NCI-H187 (cell line): ENCODE measurements at places on chromosomes 4 and X.
A peak's percentile ranks its signal among the peaks of the same experiment; 100 is the strongest.

GRCh38 chrX:136936183-136936549, 55.6 kb upstream of the RBMX start:
- no peak for DNase-seq

DNA sequence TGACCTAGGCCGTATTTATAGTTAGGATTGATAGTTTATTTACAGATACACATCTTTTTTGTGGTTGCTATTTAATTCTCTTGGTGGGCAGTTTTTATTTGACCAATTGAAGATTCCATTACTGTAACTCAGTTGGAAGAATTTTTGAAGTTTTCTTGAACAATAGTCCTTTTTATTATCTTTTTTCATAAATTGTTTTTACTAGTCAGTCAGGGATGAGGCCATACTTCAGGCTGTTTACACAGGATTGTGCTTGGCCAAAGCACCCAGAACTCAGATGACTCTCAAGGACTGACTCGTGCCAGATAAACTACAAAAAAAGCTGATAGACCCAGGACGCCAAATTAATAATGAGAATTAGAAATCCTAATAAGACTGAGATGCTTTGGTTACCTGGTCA, 7.0 kb downstream of the HERC3 start:
- no peak for DNase-seq

- no peak for DNase-seq
These were observed 6.4 kb downstream of the ELK1 start for GRCh38 chrX:47643926-47644325.

DNA sequence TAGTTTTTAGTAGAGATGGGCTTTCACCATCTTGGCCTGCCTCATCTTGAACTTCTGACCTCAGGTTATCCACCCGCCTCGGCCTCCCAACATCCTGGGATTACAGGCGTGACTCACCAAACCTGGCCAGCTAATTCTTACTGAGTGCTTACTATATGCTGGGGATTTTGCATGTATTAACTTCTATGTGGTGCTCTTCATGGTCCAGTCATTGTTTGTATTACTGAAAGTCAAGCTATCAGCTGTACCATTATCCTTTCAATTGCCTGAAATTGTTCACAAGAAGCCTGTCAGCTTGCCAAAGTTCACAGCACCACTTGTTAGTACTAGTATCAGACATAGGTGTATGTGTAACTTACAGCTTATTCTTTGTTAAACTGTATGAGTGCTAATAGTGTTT, 1272.1 kb downstream of the ARAP2 start:
- DNase-seq: no peak

DNA sequence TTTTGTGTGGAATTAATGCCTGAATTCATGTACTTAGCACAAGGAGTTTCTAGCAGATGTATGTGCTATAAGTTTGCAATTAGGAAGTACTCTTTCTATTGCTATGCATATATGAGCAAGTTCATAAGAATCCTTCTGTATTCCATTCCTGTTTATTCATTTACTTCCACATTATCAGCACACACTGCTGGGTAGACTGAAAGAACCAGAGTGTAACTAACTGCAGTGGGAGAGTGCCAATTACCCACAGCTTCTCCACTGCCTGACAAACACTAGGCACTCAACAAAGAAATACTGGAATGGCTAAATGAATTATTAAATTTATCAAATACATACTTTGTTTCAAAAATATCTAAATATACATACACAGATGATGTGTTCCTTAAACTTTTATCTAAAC, 219.6 kb downstream of the CAMK2D start:
- DNase-seq: no peak

GRCh38 chrX:1400742-1401471, 9.0 kb upstream of the SLC25A6 start:
- no peak for DNase-seq

DNA sequence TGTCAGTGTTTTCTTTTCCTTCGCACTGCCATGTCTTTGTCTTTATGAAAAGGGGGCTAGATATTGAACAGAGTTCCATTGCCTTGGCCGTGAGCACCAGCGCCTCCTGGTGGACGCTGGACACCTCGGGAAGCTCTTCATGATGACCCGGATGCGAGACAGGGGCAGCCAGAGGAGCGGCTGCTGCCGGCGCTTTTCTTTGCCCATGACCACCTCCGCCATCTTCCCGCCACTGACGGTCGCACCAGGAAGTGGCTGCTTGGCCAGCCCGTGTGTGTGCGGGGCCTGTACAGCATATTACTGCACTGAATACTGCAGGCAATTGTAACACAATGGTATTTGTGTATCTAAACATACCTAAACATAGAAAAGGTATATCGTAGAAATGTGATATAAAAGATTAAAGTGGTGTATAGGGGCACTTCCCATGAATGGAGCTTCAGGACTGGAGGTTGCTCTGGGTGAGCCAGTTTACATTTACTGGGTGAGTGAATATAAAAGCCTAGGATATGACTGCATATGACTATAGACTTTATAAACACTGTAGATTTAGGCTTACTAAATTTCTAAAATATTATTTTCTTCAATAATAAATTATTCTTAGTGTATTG, 15.8 kb upstream of the GRIA2 start:
- no peak for DNase-seq

GRCh38 chr4:169052594-169052945, 42.5 kb upstream of the CBR4 start:
- no peak for DNase-seq

DNA sequence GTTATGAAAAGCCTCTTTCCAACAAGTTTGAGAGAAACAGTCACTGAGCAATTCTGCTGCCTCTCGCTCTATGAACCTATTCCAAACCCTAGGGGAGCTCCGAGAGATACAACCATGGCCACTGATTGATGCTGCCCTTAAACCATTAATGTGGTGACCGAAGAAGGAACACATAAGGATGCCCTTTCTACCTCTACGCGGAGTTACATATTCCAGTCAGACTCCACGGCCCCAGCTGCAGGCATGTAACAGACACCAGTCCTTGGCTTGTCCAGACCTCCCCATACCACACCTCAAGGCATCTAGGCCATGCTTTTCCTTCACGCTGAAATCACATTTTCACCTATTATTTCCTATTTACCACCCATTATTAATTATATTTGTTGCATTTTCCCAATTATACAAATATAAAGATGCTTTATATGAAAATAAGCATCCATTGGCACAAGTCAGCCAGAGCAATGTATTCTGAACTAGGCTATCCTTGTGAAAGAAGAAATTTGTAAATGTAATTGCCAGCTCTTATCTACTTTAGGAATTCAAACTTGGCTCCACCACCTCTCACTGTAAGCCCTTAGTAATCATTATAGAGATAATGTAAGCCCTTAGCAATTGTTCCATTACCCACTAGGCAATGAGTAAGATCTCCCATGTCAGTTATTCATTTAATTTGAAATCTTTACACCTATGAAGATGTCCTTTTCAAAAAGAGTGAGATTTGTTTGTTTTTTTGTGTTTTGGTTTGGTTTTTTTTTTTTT, 338.4 kb downstream of the NR3C2 start:
- DNase-seq: no peak

- no peak for DNase-seq
These were observed 19.7 kb upstream of the RTL9 start for GRCh38 chrX:110338935-110339334.

- DNase-seq: no peak
These were observed 20.1 kb downstream of the SLC7A11 start for GRCh38 chr4:138222046-138222445.

- no peak for DNase-seq
These were observed 71.3 kb downstream of the SLC9A7 start for GRCh38 chrX:46687619-46688018.

DNA sequence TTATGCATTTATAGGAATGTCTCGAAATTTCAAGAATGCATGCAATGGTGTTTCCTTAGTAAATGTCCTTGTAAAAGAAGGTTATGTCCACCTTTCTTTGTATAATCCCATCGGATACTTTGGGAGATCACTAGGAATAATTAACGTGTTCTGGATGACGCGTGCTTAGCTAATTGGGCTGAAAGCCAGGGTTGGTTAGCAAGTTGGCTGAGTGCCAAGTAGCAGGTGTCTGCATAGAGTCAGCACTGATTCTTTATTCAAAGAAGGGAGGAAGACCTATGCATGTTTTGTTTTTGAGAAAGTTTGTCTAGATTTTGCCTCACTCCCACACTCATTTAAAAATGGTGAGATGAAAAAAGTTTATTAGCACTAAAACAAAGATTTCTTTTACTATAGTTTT, 144.6 kb downstream of the SOX3 start:
- no peak for DNase-seq

- no peak for DNase-seq
These were observed 40.3 kb downstream of the HSPA4L start for GRCh38 chr4:127822430-127822829.

DNA sequence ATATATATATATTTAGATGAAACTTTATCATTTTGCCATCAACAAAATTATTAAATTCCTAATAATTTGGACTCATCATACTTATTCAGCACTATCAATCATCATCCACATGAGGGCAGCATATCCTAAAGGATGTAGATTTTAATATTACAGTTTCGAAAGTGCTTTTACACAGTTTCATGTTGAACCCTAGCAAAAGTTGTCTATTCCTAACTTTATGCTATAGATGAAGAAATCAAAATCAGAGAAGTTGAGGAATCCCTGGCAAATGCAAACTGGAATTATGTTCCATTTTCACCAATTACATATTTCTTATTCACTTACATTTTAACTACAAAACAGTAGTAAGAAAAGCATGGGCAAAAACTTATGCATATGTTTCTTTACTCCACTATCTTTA, 36.6 kb upstream of the UGT2A1 start:
- DNase-seq: no peak

- no peak for DNase-seq
These were observed 10.7 kb upstream of the WDR17 start for GRCh38 chr4:176054942-176055341.

GRCh38 chr4:88957570-88957969, 99.4 kb downstream of the FAM13A start:
- DNase-seq: no peak

DNA sequence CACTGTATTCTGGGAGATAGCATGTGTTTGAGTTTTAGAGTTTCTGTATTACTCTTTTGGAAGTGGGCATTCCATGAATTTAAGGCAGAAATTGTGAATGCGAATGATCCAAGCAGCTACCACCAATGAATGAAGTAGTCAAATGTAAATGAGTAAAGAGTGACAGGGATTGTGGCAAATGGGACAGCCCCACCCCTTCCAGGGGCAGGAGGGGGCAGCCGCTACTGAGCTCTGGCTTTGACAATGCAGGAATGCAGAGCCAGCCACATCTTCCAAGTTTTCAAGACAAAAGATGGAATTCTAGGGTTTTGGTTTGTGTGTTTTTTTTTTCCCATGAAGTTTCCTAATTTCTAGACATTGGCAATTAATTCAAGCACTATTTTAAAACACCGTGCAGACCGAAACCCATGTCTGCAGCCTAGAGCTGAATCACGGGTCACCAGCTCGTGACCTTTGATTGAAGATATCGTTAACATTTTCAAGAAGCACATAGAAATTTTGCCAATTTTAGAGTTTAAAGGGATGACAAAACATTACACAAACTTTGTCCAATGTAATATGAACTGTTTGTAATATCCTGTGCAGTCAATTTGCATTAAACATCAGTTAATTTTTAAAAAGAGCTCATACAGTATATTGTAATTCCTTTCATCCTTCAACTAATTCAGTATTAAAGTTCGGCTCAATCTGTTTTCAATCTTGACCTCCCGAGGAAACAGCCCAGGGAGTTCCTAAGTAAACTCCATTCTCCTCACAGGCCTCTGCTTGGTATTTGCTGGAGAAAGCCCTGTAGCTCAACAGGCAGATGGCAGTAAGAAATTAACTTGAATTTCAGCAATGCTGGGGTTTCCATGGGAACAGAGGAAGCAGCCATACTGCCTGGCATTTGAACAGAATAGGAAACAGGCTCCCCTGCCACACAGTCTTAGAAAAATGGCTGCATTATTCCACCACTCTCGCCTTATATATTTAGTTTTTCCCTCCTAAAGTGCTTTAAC, 83.4 kb downstream of the UCHL1 start:
- no peak for DNase-seq

GRCh38 chrX:154024271-154024670, 4.6 kb upstream of the IRAK1 start:
- DNase-seq: no peak

GRCh38 chr4:127623797-127624083, 9.0 kb upstream of the INTU start:
- DNase-seq: no peak

DNA sequence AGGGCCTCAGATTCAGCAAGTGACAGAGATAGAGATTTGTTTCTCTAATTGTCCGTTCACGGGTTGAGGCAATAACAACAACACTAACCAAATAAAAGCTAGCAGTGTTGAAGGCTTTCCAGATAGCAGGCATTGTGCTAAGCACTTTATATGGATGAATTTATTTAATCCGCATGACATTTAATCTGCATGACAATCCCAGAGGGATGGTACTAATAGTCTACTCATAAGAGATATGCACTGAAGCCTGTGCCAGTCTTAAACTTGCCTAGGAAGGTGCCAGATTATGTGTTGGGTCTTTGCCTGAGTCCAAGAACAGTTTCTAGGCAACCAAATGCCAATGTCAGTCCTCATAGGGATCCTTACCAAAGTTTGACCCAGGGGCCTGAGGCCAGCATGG, 37.7 kb upstream of the FAT1 start:
- DNase-seq: no peak

- no peak for DNase-seq
These were observed 668.7 kb upstream of the CPEB2 start for GRCh38 chr4:14333616-14334015.

GRCh38 chr4:106595906-106596305, 227.3 kb upstream of the GIMD1 start:
- DNase-seq: no peak

- DNase-seq: no peak
These were observed 34.7 kb upstream of the SORCS2 start for GRCh38 chr4:7157666-7158065.

DNA sequence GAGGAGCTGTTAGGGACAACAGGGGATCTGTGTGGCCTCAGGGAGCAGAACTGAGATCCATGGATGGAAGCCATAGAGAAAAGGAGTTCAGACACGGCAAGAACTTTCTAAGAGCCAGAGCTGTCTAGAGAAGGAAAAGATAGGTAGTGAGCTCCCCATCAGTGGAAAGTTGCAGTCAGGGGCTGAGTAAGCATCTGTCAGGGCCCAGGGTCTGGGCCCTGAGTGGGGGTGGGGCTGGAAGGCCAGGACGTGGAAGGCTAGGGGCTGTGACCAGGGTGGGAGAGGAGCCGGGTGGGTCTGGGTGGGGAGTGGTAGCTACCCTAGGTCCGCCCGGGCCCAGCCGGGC, 324 bp upstream of the MSN start:
- no peak for DNase-seq

GRCh38 chrX:44873415-44874276, 658 bp downstream of the KDM6A start:
- peak; percentile 18 for DNase-seq

GRCh38 chrX:22122510-22122909, 90.4 kb downstream of the PHEX start:
- DNase-seq: no peak

DNA sequence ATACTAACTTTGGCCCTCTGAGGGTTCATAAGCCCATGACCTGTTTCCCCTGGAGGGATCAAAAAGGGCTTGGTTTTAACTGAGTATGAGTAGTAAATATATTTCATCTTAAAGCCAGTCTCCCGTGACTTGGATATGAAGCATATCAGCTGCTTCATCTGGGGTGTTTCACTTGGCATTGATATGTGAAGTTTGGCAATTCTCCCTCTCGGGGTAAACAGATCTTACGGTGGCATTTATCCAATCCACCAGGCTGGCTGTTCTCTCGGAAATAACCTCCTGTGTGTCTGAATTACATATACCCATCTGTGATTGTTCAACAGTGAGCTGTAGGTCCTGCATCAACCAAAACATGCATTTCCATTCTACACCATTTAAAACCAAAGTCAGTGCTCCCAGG, 130.7 kb downstream of the ADAM29 start:
- no peak for DNase-seq

- DNase-seq: no peak
These were observed 256.8 kb upstream of the CXXC4 start for GRCh38 chr4:104751468-104751867.
